ENCODE measurements at places on chromosomes 6 and 20.
A peak's percentile ranks its signal among the peaks of the same experiment; 100 is the strongest.

DNA sequence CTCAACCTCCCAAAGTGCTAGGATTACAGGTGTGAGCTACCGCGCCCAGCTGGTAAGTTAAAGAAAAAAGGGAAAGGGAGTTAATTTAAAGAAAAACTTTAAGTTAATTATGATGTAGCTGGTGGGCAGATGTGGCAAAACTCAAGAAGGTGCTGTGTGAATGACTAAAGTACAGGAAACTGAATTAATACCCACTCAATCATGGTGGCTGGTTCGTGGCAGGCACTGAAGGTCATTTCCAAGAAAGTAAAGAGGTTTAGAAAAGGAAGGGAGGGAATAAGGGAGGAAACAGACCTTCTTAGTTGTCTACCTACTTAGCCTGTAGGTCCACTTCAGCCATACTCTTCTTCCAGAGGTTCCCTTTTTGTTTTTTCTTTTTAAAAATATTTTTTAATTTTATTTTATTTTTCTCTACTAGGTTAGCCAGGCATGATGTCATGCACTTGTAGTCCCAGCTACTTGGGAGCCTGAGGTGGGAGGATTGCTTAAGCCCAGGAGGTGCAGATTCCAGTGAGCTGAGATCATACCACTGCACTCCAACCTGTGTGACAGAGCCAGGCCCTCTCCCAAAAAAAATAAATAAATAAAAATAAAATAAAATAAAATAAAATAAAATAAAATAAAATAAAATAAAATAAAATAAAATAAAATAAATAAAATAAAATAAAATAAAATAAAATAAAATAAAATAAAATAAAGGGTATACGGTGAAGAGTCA, 11.9 kb upstream of the TGM3 start:
- no peak overlapping the region for H3K27ac ChIP-seq
- no peaks in the 10 kb centered on the region for H3K4me1 ChIP-seq
- DNase-seq: no peak
- H3K4me3 ChIP-seq: no peak overlapping the region
- no peaks in the 10 kb centered on the region for H3K36me3 ChIP-seq
- H3K27me3 ChIP-seq: peaks cover 3% of the 10 kb centered on the region

DNA sequence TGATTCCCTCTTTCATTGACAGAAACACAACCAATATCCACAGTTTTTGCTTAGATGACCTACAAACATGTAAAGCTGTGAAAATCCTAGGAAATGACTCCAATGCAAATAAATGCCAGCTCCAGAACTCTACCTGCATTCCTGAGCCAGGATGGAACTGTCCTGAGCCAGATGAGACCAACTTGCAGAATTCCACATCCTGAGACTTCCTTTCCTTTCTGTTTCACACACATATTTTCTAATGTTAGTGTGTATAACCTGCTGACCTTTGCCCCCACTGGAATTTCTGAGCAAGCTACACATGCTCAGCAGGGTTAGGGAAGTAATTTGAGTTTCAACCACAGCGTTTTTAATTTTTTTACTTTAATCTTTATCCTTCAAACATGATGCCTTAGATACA, 69.6 kb upstream of the ADGRF1 start:
- no peak overlapping the region for H3K4me3 ChIP-seq
- DNase-seq: no peak
- H3K36me3 ChIP-seq: no peaks in the 10 kb centered on the region
- H3K4me1 ChIP-seq: no peaks in the 10 kb centered on the region
- no peak overlapping the region for H3K27ac ChIP-seq

DNA sequence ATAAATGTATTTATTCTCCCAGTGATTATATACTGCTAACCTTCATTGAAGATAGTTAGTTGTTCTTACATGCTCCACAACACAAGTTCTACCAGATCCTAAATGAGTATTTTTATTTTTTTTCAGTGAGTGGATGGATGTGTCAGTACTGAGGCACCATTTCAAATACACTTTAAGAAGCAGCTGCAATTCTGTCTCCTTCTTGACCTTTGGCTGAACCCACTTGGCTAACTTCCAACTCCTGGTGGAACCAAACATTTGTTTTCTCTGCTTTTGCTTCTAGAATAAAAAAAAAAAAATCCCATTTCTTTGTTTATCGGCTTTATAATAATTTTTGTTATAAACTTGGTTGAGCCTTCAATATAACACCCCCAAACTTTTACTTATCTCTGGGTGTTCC, 458.3 kb upstream of the MAP3K7 start:
- no peaks in the 10 kb centered on the region for H3K4me1 ChIP-seq
- no peak for DNase-seq
- no peak overlapping the region for H3K4me3 ChIP-seq
- H3K36me3 ChIP-seq: no peaks in the 10 kb centered on the region

- no peak overlapping the region for H3K27ac ChIP-seq
- peaks cover 7% of the 10 kb centered on the region for H3K4me1 ChIP-seq
- DNase-seq: no peak
- no peaks in the 10 kb centered on the region for H3K27me3 ChIP-seq
- no peak overlapping the region for H3K4me3 ChIP-seq
- no peaks in the 10 kb centered on the region for H3K36me3 ChIP-seq
Measured at GRCh38 chr20:16292226-16292880, 280.9 kb downstream of the KIF16B start.

- H3K4me1 ChIP-seq: peaks cover 46% of the 10 kb centered on the region
- no peaks in the 10 kb centered on the region for H3K27me3 ChIP-seq
- H3K36me3 ChIP-seq: no peaks in the 10 kb centered on the region
- peak; percentile 55 for DNase-seq
Measured at GRCh38 chr6:148494226-148494625, 151.6 kb downstream of the SASH1 start.

DNA sequence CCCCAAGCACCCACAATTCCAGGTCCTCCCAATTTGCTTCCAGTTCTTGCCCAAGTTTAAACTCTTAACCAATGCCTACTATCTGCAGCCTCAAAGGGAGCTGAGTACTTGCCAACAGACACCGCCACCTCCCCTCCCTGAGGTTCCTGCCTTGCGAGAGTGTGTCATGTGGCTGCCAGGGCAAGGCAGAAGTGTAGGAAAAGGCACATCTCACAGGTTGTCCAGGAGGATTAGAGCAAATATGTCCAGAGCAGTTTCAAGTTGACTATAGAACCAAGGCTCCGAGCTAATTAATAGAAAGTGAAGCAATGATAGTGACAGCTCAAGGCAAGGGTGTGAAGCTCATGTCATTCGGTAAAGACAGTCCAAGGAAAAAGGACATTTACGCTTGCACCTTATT, 127.8 kb downstream of the ATXN1 start:
- no peak overlapping the region for H3K4me3 ChIP-seq
- peaks cover 20% of the 10 kb centered on the region for H3K4me1 ChIP-seq
- no peak overlapping the region for H3K27ac ChIP-seq
- DNase-seq: no peak
- no peaks in the 10 kb centered on the region for H3K27me3 ChIP-seq

- peaks cover 5% of the 10 kb centered on the region for H3K4me1 ChIP-seq
- H3K27ac ChIP-seq: no peak overlapping the region
- no peak for DNase-seq
Measured at GRCh38 chr20:16488086-16488485, 85.2 kb downstream of the KIF16B start.

- H3K36me3 ChIP-seq: no peaks in the 10 kb centered on the region
- H3K27ac ChIP-seq: no peak overlapping the region
- DNase-seq: no peak
Measured at GRCh38 chr6:98539741-98540140, 294.6 kb upstream of the POU3F2 start.

DNA sequence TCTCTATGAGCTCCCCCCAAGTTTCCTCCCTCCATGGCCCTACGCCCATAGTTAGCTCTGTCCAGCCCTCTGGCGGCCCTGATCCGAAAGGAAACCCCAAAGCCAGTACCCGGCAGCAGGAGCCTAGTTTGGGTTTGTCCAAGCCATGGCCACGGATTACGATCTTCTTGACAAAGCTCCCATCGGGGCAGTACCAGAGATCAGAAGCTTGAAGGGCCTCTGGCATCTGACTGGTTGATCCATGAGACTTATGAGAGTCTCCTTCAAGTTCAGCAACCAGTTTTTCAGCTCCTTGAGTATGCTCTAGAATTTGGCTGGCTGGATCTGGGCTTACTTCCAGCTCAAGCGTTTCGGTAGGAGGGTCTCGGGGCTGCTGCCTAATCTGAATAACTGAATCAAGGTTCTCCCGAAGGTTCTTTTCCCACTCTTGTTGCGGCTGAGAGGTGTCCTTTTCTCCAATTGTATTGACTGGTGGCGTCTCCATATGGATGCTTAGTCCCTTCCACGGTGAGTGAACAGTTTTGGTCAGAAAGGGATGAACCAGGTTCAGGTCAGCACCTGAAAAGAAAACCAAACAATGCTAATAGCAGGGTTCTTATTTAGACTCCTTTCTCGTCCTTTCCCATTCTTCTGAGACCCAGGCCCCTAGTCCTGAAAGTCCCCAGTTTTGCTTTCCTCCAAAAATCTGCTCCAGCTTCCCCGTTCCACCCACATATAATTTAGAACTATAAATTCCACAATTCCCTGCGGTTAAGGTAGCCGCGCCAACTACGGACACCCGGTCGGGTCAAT, 595 bp downstream of the FKBPL start:
- H3K27me3 ChIP-seq: no peaks in the 10 kb centered on the region
- peak overlapping the region; percentile 55 for H3K27ac ChIP-seq
- DNase-seq: no peak
- H3K36me3 ChIP-seq: peaks cover 10% of the 10 kb centered on the region
- H3K4me1 ChIP-seq: peaks cover 33% of the 10 kb centered on the region

GRCh38 chr20:61299618-61300017, 47.6 kb downstream of the CDH4 start:
- H3K4me1 ChIP-seq: no peaks in the 10 kb centered on the region
- H3K36me3 ChIP-seq: no peaks in the 10 kb centered on the region
- H3K27ac ChIP-seq: no peak overlapping the region
- H3K27me3 ChIP-seq: no peaks in the 10 kb centered on the region
- peak; percentile 56 for DNase-seq

DNA sequence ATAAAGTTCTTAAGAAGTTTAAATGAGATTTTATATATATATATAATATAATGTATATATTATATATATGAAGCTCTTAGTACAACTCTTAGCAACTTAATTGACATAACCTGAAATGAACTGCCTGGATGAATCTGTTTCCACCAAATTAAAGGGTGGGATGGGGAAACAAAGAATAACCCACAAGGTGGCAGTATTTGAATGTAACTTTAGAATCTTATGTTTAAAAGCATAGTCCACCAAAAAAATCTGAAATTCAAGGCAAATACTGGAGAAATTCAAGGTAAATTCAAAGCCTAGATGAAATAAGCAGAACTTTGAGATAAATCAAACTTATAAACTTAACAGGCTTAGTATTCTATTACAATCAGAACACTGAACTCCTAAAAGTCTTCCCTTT, 4.4 kb upstream of the IBTK start:
- H3K27ac ChIP-seq: no peak overlapping the region
- H3K4me1 ChIP-seq: peaks cover 9% of the 10 kb centered on the region
- peak; percentile 89 for DNase-seq
- H3K36me3 ChIP-seq: no peaks in the 10 kb centered on the region
- no peak overlapping the region for H3K4me3 ChIP-seq

GRCh38 chr6:157558049-157558448, 177.1 kb downstream of the ZDHHC14 start:
- H3K4me1 ChIP-seq: no peaks in the 10 kb centered on the region
- H3K27me3 ChIP-seq: no peaks in the 10 kb centered on the region
- no peak overlapping the region for H3K27ac ChIP-seq
- no peaks in the 10 kb centered on the region for H3K36me3 ChIP-seq

DNA sequence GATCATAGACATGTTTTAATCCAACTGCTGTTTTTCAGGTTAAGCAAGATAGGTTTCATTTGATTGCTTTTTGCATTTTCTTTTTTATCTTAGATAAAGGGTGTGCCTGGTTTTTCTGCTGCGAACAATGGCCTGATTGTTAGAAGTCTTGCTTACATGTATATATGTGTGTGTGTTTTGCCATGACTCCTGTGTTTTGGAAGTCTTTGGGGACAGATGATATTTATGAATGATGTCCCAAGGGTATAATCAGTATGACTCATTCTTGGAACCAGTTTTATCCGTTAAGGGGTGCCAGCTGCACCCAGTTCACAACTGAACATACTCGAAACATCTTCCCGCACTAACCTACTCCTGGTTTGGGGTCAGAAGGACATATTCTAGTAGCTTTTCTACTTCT, 230.1 kb upstream of the SUPT3H start:
- H3K36me3 ChIP-seq: no peaks in the 10 kb centered on the region
- H3K4me1 ChIP-seq: peaks cover 12% of the 10 kb centered on the region
- peak; percentile 31 for DNase-seq

- H3K27ac ChIP-seq: no peak overlapping the region
- no peaks in the 10 kb centered on the region for H3K4me1 ChIP-seq
- DNase-seq: no peak
- H3K27me3 ChIP-seq: peaks cover 8% of the 10 kb centered on the region
Measured at GRCh38 chr20:17456279-17456678, 74.9 kb downstream of the BFSP1 start.
